ENCODE measurements at places on chromosomes 3 and 15.

- no peak for DNase-seq
Observed at GRCh38 chr3:155946178-155946577, 75.7 kb downstream of the GMPS start.

- DNase-seq = no peak
Observed at GRCh38 chr3:39937874-39938273, 128.5 kb downstream of the MYRIP start.

DNA sequence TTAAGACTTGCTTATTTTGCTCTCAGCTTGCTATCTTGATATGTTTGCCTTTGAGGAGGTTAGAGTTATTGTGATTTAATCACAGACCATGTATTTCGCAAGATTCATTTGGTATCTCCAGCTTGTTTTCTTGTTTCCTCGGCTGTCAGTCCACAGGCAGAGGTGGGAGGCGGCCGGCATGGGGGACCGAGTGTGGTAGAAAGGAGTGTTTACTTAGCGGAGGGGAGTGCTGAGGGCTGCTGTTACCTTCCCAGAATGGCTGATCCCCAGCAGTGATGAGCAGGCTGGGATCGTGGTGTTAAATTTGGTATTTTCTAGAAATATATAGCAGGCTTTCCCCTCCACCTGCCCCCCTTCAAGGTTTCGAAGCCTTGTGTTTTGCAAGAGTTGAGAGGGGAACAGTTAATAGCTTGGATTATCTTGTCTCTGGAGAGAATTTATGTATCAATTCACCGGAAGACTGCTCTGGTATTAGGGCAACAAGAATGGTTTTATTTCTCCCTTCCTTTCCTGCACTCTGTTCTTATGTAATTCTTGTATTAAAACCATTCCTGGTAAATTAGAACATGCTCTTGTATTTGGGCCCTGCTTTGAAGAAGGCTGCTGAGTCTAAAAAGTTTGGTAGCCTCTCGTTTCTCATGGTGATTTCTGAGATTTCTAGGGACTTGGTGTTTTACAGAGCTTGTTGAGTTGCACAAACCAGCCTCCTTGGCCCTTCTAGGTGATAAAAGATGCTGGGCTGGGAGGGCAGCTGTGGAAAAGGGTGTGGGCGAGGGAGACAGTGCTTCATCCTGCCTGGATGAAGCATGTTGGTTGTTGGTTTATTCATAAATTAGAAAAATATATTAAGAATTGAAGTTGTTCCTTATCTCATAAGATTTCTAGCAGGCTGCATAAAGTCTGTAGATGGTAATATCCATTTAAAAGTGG is 151.4 kb downstream of the IGF1R start:
- no peak for DNase-seq

GRCh38 chr3:144200004-144200403 is 228.4 kb downstream of the DIPK2A start:
- DNase-seq = no peak

DNA sequence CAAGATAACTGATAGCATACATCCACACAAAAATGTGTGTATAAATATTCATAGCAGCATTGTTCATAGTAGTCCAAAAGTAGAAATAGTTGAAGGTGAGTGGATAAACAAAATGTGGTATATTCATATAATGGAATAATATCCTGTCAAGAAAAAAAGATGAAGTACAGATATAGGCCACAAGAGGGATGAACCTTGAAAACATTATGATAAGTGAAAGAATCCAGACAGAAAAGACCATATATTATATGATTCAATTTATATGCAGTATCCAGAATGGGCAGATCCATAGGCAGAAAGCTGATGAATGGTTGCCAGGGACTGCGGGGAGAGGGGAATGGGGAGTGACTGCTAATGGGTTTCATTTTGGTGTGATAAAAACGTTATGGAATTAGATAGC is 54.3 kb upstream of the TNIK start:
- no peak for DNase-seq

- no peak for DNase-seq
Observed at GRCh38 chr3:184748219-184749135, 36.6 kb upstream of the MAGEF1 start.

DNA sequence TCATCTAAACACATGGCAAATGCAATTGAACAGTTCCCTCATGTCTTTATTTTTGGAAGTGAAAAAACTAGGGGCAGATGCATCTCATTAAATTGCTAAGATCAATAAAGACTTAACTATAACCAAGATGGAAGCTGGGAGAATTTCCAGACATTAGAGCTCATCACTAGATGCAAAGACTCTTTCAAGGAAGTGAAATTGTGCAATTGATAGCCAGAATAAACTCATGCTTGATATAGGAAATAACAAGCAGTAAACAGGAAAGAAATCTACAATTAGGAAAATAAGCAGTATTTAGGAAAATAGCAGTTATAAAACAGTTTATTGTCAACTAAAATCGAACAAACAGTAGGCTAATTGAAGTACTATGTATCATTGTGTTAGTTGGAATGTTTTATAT is 8.8 kb upstream of the ANKUB1 start:
- DNase-seq = no peak

- DNase-seq = no peak
Observed at GRCh38 chr3:149005416-149005815, 14.1 kb downstream of the GYG1 start.

DNA sequence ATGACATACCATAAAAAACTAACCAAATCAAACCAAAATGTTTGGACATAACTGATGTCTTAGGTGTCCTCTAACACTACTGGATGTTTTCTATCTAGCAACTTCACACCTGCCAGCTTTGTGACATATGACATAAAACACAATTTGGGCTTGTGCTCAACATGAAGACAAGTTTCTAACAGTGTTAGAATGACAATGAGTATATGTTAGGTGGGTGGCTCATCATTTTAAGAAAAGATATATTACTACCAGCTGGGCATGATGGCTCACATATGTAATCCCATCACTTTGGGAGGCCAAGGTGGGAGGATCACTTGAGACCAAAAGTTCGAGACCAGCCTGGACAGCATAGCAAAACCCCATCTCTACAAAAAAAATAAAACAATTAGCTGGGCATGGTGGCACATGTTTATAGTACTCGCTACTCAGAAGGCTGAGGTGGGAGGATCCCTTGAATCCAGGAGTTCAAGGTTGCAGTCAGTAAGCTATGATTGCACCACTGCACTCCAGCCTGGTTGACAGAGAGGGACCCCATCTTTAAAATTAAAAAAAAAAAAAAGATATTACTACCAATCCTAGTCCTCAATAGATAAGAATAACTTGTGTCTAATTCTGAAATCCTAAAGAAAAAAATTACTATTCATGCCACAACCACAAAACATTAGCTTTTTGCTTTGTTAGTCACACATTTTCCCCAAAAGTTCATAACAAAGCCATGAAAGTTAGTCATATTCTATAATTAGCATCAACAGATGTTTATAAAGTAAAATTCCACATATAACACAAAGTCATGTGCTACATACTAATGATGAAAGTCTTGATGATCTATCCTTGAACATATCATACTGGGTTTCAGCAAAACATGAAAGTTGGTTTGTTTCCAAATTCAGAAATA is 59.9 kb downstream of the LRRFIP2 start:
- no peak for DNase-seq

DNA sequence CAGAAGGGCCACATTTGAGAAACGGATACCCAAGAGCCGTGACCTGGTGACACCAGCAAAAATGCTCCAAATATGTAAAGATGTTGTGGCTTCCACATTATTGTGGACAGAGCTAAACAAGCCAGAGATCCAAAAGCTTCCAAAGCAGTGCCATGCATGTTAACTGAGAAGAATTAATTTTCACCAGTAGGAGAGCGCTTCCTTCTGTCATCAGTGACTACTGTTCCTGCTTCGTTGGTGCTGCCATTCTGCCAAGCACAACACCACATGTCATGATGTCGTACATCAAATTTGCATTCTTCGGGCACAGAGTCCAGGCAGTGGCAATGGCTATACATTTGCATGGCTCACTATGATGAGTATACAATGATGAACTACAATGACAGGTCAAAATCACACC is 19.1 kb upstream of the CHST2 start:
- DNase-seq = no peak

DNA sequence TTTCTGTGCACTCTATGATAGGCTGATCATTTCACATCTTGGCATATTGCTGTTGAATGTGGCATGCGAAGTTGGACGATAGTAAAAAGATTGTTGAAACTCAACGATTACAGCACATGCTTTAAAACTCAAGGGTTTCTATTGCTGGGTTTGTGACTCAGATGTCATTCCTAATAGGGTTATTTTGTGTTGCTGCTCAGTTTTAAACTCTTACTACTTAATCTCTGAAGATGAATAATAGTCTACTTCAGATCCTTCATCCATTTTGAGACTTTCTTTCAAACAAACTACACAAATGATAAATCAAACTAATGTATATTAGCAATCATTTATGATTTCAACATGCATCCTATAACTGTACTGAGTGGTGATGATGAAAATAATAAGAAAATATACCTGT is 71.3 kb upstream of the MBNL1 start:
- no peak for DNase-seq

- no peak for DNase-seq
Observed at GRCh38 chr3:134941820-134942219, 146.8 kb downstream of the EPHB1 start.

- no peak for DNase-seq
Observed at GRCh38 chr3:32992310-32992686, 40.9 kb downstream of the CCR4 start.

GRCh38 chr3:6714962-6715361 is 146.0 kb upstream of the GRM7 start:
- DNase-seq = no peak

- no peak for DNase-seq
Observed at GRCh38 chr3:279325-279724, 82.8 kb downstream of the CHL1 start.

- no peak for DNase-seq
Observed at GRCh38 chr3:13172644-13173013, 99.4 kb upstream of the IQSEC1 start.

GRCh38 chr15:33506781-33507296 is 196.1 kb downstream of the RYR3 start:
- DNase-seq = no peak

DNA sequence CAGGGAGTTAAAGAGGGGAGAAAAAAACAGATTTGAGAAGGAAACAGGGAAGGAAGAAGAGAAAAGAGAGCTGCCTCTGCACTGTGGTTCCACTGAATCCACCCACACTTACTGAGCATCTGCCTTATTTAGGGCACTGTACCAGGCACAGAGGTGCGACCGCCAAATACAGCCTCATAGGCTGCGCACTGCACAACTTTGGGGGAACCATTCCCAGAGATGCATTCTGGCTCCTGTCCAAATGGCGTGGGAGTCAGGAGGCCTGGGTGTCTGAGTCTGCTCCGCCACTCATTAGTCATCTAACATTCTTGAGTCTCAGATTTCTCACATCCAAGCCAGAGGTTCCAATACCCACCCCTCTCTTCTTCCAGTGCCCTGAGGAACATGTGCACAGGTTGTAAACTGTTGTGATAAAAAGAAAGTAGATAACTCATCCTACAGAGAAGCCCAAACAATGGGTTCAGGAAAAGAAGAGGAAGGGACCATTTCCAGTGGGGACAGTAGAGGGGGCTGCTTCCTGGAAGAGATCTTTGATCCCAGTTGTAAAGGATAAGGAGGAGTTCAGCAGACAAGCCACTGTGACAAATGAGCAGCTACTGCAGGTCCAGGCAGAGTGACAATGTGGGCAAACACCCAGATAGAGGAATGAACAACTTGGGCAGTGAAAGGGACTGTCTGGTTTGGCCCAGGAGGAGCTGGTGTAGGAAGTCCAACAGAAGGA is 254.6 kb downstream of the UACA start:
- DNase-seq = no peak

DNA sequence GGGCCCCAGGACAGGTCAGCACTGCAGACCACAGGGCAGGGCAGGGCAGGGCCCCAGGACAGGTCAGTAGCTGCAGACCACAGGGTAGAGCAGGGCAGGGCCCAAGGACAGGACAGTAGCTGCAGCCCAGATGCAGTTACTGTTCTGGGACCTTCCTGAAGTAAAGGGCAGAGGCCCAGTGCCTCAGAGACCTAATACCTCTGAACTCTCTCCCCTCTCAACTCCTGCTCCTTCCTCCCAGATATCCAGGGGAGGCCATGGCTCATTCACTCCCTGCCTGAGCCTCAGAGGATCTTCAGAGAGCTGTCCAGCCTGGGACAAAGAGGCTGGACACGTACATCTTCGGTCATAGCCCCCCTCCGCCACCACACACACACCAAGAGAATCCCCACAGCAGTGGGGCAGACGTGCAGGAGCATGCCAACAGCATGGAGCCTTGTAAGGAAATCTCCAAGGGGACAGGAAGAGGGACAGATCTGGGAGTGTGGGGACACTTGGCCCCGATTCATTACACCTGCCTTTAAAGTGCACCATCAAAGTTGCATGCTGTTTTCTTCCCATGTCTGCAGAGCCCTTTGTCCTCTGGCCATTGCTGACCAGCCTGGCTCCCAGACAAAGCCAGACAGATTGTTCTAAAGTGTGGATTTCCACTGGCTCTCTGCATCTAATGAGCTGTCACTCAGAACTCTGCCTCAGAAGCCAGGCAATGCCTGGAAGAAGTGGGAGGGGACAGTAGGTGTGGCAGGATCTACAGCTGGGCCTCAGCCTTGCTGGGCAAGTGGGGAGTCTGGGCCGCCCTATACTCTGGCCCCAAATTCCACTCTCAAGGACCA is 24.2 kb upstream of the BUB1B start:
- no peak for DNase-seq

- no peak for DNase-seq
Observed at GRCh38 chr3:12185172-12185710, 26.5 kb upstream of the TIMP4 start.

DNA sequence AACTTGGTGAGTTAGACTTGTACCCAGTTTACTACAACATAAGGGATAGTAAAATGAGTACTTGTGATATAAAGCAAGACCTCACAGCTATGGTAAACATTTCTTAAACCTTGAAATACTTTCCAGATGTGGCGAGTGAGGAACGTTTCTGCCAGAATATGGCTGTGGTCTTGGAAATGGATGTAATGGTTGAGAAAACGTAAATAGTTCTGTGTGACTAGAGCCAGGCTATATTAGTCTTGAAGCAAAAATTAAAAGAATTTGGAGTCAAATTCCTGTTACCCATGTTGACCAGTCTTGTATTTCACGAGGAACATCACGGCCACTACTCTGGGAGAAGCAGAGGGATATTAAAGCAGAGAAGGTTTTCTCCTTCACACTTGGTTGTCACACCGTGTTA is 15.3 kb downstream of the OR4F15 start:
- no peak for DNase-seq

DNA sequence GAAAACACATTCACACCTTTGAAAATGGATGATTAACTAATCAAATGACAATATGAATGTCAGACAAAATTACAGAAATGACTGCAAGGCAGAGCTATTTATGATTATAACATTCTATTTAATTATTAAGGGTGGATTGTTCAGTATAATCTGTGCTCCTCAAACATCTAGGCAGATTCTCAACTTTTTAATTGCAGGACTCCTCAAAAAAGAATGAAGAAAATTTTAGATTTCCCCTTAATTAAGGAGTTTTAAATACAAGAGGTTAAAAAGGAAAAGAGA is 22.6 kb upstream of the CMC1 start:
- no peak for DNase-seq

DNA sequence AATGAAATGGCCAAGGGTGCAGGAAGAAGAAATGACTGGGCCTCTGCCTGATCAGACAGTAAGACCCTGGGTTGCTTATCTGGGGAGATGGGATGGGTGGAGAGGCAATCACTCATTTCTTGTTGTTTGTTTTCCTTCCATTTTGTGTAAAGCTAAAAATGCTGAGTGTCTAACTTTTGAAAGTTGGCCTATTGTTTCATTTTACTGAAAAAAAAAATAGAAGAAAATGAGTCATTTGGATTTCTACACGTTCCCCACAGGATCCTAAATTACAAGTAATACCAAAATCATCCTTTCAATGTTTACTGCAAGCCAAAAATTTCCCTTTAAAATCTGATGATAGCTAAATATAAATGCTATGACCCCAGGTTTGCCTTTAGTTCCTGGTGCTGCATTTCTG is 30.6 kb downstream of the PTX3 start:
- no peak for DNase-seq

Measured in liver (tissue), 10 donors.